Omental fat pad (tissue), 4 donors: ENCODE measurements at places on chromosomes 16 and 17.

DNA sequence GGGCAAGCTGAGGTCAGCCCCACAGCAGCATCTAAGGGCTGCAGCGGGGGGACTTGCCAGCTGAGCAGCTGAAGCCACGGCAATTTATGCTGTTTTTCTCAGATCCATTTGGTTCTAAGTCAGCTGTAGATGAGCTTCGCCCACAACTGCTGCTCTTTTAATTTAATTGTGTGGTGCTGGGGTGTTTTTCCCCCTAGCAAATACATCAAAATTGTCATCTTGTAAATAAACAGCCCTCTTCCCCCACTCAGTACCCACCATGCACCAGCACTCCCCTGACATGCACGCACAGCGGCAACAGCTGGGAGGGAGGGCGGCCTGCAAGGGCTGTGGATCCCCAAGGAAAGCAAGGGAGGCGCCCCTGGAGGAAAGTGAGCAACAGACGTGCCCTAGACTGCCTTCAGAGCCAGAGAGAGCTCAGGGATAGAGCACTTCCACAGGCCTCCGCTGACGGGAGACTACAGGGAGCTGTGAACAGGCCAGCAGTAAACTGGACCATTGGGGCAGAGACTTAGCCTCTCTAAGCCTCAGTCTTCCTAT, 149.5 kb downstream of the TMEM132E start:
- DNase-seq: no peak

DNA sequence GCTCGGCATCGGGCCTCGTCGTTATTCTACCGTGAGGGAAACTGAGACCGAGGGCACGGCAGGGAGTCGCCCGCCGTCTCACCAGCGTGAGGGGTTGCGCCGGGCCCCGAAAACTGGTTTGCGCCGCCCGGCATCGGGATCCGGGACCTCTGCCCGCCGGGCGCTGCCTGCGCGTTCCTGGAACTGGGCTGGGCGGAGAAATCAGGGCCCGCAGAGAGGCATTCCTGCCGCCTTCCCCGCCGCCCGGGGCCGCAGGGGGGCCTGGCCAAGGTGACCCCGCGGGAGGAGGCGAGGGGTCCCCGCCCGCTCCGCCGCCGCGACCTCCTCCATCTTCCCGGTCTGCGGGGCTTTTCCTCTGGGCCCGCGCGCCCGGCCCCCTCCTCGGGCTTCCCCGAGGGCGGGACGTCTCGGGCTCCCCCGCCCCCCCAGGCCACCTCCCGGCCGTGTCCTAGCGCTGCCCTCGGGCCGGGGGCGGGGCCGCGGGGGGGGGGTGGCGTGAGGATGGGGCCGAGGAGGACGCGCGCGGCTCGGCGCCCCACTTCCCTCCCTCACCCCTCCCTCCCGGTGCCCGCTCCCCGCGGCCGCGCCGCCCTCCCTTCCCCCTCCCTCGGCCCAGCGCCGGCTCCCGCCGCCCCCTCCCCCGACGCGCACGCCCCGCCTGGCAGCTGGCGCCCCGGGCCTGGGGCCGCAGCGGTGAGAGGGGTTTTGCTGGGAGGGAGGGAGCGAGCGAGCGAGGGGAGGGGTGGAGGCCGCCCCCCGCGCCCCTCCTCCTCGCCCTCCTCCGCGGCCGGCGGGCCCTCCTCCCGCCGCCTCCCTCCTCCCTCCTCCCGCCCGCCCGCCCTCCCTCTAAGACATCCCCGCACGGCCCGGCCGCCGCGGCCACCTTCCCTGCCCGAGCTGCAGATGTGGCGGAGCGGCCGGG, at the start of gene GLIS2:
Gene GLIS2, plus strand, starts transcription at position 882 of the 922 bp plus-strand sequence. CDS start 16,214 bp downstream, outside the sequence.
- no peak for DNase-seq

DNA sequence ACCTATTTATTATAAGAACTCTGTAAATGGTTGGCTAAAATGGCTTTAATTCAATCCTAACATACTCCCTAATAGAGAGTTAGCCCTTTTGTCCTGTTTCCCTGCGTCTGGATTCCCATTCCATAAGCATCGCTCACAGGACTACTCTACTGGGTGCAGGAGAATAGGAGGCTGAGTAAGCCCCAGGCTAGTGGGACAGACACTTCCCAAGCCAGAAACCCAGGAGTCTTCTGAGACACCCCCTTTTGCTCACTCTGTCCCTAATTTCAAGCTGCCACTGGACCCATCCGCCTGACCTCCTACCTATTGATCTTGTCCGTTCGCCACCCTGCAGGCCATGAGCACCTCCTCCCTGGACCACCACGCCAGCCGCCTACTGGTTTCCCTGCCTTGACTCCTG, 16.7 kb upstream of the TOB1 start:
- no peak for DNase-seq

- DNase-seq: no peak
Observed at GRCh38 chr16:67063008-67063407, 34.1 kb downstream of the CBFB start.

GRCh38 chr16:69566240-69566980, 644 bp downstream of the NFAT5 start:
- peak; percentile 31 for DNase-seq

DNA sequence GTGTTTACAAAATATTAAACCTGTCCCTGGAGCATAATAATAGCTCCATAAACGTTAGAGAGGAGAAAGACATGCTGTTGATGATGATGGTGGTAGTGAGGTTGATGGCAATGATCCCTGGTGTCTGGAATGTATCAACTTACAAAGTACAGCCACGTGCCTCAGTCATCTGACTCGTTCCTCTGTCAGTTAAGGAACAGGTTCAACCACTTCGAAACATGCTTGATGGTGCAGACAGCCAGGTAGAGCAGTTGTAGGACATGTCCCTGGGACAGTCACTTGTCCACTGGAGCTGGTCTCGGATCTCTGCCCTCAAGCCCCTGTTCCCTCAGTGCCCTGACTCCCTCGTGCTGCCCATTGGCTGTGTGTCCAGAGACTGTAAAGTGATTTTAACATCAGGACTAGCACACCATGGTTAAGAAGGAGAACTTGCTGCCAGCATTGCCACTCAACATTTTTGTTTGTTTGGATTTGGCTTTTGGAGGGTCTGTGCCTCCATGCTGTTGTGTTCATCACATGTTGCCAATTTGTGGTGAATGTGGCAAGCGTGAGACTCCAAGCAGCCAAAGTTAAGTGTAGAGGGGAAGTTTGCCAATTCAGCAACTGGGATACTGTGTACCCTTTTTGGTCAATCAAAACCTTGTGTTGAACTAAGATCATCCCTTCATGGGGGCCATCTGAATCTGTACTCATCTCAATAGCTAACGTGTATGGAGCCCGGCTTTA, 16.3 kb upstream of the SALL1 start:
- DNase-seq: no peak

DNA sequence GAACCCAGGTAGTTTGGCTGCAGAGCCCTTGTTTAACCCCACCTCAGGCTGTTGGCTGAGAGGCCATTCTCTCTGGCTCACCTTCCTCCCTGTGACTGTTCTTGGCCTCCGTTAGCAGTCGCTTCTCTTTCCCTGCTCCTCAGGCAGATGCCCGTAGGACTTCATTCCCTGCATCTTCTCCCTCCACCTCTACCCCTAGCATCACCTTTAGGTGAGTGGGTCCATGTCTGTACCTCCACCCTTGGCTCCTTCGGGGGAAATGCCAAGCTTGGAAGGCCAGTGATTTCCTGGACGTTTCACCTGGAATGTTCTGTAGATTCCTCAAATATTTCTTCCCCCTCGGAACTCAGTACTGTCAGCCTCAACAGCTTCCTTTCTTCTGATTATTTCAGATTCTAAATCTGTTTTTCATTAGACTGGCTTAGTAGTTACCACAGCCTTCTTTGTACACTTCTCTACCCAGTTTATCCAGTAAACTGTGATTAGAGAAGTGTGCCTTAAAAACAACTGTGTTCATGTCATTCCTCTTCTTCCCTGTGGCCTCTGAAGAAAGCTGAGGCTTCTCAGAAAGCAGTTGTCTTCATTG, 227.9 kb downstream of the MSI2 start:
- no peak for DNase-seq

GRCh38 chr17:34527908-34528470, 51.4 kb upstream of the TMEM132E start:
- DNase-seq: no peak

GRCh38 chr17:57727630-57728175, 17.4 kb downstream of the CCDC182 start:
- no peak for DNase-seq

DNA sequence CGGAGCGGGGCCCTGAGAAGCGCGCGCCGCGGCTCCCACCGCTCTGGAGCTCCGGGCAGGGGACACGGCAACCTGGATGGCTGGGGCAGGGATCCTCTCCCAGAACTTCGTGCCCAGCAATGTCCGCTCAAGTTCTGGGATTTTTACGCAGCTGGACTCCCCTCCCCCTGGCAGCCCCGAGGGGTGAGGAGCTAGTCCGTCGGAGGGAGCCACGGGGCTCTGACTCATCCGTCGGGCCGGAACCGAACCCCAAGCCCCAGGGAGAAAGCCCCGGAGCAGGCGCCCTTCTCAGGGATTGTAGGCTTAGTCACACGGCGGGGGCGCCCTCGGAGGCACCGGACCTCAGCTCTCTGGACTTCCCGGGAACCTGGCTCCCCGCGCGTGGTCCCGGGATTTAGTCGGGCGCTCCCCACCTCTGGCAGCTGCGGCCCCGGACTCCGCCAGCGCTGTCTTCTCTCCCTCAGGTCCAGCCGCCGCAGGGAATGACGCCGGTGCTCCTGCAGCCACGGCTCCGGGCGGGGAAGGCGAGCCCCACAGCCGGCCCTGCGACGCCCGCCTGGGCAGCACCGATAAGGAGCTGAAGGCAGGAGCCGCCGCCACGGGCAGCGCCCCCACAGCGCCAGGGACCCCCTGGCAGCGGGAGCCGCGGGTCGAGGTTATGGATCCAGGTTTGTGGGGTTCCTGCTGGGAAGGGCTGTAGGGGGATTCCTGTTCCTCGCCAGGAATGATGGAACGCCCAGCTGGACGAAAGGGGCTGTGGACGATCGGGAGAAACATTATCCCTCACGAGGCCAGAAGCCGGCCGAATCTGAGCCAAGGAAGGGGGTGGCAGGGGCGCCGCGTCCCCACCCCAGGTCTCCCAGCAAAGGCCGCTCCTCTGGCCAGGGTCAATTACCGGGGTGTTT, 830 bp downstream of the SPHK1 start:
- peak; percentile 68 for DNase-seq

DNA sequence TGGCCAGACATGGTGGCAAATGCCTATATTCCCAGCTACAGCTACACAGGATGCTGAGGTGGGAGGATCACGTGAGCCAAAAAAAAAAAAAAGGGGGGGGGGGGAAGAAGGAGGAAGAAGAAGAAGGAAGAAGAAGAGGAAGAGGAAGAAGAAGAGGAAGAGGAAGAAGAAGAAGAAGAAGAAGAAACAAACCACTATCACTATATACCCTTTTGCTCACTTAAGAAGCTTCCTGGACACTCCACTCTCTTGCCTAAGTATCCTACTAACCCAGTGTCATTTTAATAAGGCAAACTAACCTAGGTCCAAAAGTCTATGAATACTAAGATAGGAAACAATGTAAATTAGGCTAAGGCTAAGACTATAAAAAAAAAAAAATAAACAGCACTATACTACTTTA, 54.8 kb downstream of the GPATCH8 start:
- DNase-seq: no peak

DNA sequence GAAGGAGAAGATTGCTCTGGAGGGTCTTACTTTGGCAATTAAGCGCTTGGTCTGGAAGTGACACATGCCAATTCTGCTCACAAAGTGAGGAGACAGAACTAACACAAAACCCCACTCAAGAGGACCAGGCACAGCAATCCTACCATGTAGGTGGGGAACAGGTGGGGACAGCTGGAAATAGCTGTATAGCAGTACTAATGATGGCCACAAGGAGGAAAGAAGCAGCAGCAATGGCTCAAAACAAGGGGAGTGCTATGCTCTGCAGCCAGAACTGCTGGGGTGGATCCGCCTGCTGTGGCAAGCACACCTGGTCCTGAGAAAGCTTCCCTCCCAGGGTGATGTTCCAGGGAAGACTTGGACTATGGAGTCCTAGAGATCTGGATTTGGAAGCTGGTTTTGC, 17.0 kb upstream of the TMEM132E start:
- no peak for DNase-seq

- DNase-seq: no peak
Observed at GRCh38 chr17:33838281-33838680, 416.8 kb upstream of the CCL2 start.

- DNase-seq: no peak
Observed at GRCh38 chr16:71855937-71856662, 10.3 kb downstream of the ATXN1L start.

GRCh38 chr16:25443994-25444393, 186.3 kb upstream of the ZKSCAN2 start:
- no peak for DNase-seq

- no peak for DNase-seq
Observed at GRCh38 chr16:88430185-88430523, 22.9 kb upstream of the ZFPM1 start.

- DNase-seq: no peak
Observed at GRCh38 chr16:82160226-82160625, 9.8 kb downstream of the MPHOSPH6 start.

DNA sequence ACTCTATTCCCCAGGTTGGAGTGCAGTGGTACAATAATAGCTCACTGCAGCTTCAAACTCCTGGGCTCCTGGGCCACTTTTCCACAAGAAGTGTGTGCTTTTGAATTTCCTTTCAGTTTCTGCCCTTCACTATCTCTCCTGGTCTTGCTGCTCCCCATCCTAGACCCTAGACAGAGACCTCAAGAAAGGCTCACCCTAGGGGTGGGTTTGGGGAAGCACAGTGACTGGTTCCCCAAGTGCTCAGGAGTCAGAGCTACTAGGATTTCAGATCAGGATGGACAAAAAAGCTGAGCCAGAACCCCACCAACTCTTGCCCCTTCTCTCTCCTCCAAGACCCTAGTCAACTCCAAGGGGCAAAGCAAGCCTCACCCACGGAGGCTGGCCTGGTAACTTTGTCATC, 1.6 kb upstream of the SEBOX start:
- DNase-seq: no peak

DNA sequence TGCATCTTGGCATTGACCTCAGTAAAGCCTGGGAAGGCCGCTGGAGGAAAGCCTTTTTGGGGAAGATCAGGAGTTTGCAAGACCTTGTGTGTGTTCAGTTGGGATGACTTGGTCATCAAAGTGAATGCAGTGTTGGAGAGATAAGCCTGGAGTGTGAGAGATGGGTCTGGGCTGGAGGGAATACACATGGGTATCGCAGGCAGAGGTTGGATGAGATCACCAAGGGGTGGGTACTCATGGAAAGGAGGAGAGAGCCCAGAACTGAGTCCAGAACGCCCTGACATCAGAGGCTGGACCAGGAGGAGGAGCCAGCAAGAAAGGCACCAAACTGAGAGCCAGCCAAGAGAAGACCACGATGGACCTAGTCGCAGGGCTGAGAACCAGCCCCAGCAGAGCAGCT, 35.2 kb downstream of the SDK2 start:
- DNase-seq: no peak

- DNase-seq: no peak
Observed at GRCh38 chr17:72763981-72764380, 328.5 kb downstream of the SLC39A11 start.

GRCh38 chr17:63516910-63517824, 6.0 kb upstream of the KCNH6 start:
- DNase-seq: no peak

GRCh38 chr16:56860226-56861020, 4.6 kb upstream of the SLC12A3 start:
- DNase-seq: no peak

GRCh38 chr16:70684146-70685060, 1.4 kb downstream of the MTSS2 start:
- no peak for DNase-seq
